ENCODE measurements at places on chromosomes 16 and 17.

GRCh38 chr16:31042866-31043265 is 9.5 kb downstream of the STX4 start:
- DNase-seq = no peak

DNA sequence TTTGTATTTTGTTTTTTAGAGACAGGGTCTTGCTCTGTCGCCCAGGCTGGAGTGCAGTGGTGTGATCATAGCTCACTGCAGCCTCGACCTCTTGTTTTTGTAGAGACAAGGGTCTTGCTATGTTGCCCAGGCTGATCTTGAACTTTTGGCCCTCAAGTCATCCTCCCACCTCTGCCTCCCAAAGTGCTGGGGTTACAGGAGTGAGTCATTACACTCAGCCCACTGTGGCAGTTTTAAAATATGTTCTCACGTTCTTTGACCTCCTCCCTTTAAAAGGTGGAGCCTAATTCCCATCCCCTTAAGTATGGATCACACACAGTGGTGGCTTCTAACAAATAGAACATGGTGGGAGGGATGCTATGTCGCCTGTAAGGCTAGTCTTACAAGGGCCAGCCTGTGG is 67.7 kb downstream of the ZDHHC7 start:
- no peak for DNase-seq

- peak; percentile 28 for DNase-seq
These were observed 166.3 kb downstream of the ANKFN1 start for GRCh38 chr17:56319531-56319930.

DNA sequence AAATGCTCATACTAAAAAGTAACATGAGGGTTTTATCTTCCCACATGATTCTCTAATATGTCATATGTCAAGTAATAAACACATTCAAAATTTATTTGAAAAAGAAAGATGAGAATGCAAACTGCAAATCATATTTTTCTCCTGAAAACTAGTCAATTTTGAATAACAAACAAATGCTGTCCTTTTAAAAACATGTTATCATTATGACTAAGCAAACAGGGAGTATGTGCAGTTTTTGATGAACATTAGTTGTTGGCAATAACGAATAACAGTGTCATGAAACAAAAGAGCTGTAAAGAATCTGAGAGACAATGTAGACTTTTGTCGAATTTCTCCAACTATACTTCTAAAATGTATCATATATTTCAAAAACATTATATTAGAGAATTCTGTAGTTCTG is 34.8 kb downstream of the RPGRIP1L start:
- no peak for DNase-seq

GRCh38 chr17:77409282-77410161 is 268.8 kb downstream of the SEC14L1 start:
- DNase-seq = no peak

All from NT2/D1 (cell line).